ENCODE measurements at places on chromosomes 7 and 10.

GRCh38 chr10:12534824-12535223 lies 185.5 kb downstream of the CAMK1D start:
- no peak for DNase-seq

- DNase-seq = peak; percentile 62
Measured at GRCh38 chr10:11757821-11758463, 15.8 kb downstream of the ECHDC3 start.

DNA sequence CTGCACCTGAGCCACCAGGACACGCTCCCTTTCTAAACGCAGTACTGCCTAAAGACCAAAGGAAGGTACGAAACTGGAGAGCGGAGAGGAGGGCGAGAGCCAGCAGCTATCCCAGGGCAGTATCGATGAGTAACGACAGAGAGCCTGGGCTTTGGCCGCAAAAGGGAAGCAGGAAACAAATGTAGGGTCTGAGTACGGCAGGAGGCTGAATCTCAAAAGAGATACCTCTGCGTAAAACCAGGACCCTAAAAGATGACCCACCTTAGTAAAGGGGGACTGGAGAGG lies 20.4 kb downstream of the PARP12 start:
- DNase-seq = no peak

DNA sequence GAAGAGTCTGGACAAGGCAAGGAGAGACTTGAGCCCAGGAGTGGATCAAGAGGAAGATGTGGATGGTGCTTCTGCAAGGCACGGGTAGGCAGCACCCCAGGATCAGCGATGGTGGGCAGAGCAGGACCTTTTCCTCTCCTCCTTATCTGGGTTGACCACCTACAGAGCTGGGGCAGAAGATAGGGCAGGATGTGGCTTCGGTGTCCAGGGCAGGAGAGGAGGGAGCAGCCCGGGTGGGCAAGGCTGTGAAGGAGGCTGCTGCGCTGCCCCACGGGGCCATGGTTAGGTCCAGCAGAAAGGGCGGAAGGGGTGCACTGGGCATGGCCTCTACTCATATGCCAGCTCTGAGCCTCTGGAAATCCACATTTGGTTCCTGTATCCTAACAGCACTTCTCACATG lies 20.0 kb upstream of the PARP12 start:
- no peak for DNase-seq

- peak; percentile 22 for DNase-seq
Measured at GRCh38 chr10:35212856-35213255, 86.2 kb downstream of the CREM start.

DNA sequence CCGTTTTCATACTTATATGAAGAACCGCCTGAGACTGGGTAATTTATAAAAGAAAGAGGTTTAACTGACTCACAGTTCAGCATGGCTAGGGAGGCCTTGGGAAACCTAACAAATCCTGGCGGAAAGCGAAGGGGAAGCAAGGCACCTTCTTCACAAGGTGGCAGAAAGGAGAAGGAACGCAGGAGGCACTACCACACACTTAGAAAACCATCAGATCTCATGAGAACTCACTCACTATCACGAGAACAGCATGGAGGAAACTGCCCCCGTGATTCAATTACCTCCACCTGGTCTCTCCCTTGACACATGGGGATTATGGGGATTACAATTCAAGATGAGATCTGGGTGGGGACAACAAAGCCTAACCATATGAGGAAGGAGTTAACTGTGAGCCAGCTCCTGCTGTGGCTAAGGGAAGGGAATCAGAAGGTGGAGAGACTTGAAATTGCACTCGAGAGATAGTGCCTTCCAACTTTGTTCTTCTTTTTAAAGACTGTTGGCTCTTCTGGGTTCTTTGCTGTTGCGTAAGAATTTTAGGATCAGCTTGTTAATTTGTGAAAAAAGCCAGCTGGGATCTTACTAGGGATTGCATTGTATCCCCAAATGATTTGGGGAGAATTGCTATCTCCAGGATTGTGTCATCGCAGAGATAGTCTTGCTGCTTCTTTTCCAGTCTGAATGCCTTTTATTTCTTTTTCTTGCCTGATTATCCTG lies 21.0 kb downstream of the OPTN start:
- no peak for DNase-seq

DNA sequence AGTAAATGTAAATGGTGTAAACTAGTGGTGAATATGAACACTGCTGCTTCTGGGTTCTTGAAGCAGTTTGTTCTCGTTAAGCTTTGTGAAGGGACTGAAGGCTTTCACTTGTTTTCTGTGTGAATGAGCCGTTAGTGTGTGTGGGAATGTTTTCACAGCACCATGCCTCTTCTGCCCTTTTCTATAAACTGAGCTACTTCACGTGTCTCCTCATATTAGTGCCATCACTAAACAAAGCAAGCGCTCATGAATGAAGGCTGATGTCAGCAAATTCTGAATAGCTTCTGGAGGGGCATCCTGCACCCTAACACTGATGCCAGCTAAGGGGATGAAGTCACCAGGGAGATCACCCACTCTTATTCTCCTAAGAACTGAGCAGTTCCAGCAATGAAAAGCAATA lies 205.6 kb upstream of the ETV1 start:
- no peak for DNase-seq

DNA sequence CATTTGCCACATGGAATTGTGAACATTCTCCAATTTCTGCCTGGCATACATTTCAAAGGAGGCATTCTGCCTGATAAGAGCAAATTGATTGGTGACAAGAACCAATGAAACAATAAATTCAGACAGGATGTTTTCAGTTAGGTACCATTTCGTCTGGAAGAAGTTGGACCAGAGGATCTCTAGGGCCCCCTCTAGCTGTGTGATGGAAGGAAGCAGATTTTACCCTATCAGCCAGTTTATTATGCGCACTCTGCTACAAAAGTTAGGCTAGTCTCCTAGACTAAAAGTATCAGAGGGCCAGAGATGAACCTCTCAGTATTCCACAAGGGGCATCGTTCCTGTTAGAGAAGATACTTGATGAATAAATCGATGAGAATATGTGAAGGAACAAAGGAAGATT lies 118.0 kb downstream of the BUB3 start:
- no peak for DNase-seq
